ENCODE measurements at places on chromosomes 16 and 17.

- no peak for DNase-seq
Observed at GRCh38 chr17:15012351-15012980, 252.7 kb downstream of the PMP22 start.

DNA sequence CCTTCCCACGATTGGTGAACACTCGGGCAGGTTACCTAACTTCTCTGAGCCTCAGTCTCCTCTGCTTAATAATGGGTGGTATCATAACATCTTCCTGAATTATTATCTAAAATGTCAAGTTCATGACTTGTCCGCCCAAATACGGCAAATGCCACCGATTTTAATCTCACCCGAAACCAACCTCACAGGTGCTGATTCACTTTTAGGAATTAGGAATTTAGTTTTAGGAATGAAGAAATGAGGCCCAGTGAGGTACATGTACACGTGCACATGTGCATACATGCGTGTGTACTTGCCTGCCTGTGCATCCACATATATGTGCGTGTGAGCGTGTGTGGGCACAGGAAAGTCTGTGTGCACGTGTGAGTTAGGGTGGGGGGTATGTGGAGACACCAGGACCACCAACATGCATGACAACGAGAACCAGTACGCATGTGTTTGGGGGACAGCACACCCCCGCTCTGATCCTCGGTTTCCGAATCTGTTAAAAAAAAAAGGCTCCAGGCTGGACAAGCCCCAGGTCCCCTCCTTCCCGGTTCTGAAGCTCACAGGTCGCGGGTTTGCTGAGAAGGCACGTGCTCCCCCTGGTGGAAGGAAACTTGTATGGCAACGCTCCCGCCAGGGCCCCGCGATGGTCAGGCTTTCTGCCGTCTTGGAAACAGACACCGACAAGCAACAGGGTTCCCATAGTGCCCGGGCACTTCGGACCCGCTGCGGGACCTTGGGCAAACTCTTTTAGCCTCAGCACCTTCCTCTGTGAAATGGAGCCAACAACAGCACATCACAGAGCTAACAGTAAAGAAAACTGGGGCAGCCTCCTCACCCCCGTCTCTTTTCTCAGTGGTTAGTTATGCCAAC is 219.2 kb downstream of the RBFOX3 start:
- DNase-seq = no peak

GRCh38 chr16:89600427-89600826 is 13.0 kb upstream of the DPEP1 start:
- no peak for DNase-seq

DNA sequence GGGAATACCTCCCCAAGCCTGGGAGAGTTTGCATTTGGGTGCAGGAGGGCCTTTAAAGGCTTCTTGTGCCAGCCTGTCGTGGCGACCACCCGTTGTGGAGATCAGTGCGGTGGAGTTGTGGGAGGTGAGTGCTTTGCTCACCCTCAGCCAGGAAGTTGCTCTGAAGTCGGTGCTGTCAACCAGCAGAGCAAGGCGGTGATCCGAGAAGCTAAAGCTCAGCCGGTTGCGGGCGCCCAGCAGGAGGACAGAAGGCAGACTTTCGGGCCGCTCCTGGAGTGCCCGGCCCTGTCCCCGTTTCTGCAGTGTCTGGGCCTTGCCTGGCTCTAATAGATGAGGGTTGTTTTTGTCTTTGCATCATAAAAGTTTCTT is 1.4 kb downstream of the UBE2I start:
- DNase-seq = no peak

DNA sequence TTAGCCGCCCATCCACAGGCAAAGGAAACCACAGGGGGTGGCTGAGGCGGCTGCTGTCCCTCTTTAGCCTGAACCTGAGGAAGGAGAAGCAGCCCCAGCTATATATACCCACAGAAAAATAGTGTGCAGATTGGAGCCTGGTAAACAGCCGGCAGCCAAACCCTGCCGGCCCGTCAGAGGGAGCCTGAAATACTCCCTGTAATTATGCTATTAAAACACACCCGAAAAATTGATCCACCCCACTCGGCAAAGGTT is 6.8 kb downstream of the PIEZO1 start:
- DNase-seq = no peak

DNA sequence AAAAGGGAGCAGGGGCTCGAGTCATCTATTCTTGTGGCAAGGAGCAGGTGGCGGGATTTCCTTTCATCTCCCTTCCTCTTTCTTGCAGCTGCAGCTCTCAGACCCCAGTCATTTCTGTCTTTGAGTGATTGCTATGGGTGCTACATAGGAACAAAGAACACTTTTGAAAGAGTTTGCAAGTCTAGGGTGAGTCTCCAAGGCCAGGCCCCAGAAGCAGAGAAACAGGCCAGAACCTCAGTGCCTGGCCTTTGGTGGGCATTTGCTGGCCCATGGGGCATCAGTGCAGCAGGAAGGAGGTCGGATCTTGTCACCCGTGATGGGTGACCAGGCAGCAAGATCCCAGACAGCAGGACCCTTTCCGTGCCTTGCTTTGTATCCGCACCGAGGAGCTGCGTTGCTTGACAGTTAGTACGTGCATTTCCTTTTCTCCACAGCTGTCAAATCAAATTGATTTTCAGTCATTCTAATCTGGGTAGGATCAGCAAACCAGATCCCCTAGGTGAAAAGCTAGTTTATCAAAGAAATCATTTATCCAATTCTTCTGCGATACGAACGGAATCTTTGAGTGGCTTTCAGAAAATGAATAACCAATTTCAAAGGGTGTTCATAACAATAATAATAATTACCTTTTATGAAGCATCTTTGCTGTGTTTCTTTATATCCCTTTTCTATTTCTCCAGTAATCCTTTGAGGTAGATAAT is 244.6 kb upstream of the MAF start:
- DNase-seq = no peak

DNA sequence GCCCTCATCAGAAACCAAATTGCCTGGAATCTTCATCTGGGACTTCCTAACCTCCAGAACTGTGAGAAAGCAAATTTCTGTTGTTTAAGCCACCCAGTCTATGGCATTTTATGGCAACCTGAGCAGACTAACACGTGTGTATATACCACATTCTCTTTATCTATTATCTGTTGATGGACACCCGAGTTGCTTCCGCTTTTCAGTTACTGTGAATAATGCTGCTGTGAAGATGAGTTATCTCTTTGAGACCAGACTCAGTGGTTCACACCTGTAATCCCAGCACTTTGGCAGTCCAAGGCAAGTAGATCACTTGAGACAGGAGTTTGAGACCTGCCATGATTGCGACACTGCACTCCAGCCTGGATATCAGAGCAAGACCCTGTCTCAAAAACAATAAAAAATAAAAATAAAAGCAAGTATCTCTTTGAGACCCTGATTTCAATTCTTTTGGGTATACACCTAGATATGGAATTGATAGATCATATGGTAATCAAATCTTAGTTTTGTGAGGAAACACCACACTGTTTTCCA is 27.2 kb upstream of the CNEP1R1 start:
- DNase-seq = no peak

- no peak for DNase-seq
Observed at GRCh38 chr17:38578229-38579082, 27.3 kb downstream of the SRCIN1 start.

DNA sequence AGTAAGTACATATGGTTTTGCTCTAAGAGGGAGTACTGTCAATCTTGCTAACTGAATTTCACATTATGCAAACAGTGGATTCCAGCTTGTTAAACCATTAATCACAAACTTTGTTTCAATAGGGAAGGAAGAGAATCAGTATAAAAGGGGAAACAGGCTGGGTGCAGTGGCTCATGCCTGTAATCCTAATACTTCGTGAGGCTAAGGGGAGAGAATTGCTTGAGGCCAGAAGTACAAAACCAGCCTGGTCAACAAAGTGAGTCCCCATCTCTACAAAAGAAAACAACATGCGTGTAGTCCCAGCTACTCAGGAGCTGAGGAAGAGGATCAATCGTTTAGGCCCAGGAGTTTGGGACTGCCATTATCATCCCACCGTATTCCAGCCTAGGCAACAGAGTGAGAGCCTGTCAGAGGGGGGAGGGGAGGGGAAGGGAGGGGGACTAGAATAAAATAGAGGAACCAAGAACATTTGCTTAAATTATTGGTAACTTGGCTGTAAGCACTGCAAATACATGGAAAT is 65.7 kb downstream of the FBXL20 start:
- no peak for DNase-seq

- no peak for DNase-seq
Observed at GRCh38 chr17:46795379-46795952, 23.0 kb downstream of the WNT3 start.

- DNase-seq = no peak
Observed at GRCh38 chr16:19645557-19645981, 72.5 kb downstream of the KNOP1 start.

DNA sequence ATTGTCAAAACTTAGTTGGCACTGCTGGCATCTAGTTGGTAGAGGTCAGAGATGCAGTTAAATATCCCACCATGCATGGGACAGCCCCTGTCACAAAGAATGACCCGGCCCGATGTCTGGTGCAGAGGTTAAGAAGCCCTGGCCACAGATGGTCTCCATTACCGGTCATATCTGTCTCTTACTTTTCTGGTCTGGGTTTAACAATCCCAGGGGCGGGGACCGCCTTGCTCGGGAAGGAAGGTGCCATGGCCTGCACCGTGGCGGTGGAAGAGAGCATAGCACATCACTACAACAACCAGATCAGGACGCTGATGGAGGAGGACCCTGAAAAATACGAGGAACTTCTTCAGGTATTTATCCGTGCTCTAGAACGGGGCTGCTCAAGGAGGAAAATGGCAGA is 8.1 kb downstream of the COQ7 start:
- DNase-seq = no peak

DNA sequence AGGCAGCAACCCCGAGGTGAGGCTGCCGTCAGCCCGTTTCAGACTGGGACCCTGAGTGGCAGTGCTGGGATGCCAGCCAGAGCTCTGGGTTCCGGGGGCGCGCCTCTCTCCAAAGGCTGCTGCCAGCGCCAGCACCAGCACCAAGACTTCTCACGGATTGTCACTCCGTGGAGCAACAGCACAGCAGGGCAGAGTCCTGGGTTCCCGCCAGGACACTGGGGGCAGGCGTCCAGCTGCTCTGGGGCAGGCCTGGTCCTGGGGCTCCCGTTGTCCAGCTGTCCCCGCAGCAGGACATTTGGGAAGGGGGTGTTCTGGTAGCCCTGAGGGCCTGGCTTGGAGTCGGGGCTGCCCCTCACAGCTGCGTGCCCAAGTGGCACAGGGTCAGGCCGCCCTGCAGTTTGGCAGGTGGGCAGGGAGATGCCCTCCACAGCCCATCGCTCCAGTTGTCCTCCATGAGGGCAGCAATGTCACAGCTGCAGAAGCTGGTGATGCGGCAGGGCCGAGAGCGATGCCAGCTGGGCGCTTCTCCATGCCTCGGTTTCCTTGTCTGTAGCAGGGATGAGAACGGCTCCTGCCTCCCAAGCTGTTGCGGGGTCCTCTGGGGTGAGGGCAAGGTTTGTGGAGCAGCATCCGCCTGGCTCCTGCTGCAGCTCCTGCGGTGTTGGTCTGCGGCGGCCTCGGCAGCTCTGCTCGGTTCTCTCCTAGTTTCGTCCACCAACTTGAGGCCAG is 137.3 kb upstream of the CIBAR2 start:
- no peak for DNase-seq

DNA sequence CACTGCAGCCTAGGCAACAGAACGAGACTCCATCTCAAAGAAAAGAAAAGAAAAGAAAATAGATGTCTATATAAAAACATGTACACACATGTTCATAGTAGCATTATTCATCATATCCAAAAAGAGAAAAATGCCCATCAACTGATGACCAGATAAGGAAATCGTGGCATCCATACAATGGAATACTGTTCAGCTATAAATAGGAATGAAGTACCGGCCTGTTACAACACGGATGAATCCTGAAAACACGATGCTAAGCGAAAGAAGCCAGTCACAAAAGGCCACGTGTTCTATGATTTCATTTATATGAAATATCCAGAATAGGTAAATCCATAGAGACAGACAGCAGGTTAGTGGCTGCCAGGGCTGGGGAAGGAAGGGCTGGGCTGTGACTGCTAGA is 65.8 kb downstream of the TBC1D16 start:
- no peak for DNase-seq

- no peak for DNase-seq
Observed at GRCh38 chr16:3578121-3578520, 918 bp upstream of the NLRC3 start.

- DNase-seq = no peak
Observed at GRCh38 chr16:35574011-35574410, 2114.6 kb downstream of the TP53TG3F start.

DNA sequence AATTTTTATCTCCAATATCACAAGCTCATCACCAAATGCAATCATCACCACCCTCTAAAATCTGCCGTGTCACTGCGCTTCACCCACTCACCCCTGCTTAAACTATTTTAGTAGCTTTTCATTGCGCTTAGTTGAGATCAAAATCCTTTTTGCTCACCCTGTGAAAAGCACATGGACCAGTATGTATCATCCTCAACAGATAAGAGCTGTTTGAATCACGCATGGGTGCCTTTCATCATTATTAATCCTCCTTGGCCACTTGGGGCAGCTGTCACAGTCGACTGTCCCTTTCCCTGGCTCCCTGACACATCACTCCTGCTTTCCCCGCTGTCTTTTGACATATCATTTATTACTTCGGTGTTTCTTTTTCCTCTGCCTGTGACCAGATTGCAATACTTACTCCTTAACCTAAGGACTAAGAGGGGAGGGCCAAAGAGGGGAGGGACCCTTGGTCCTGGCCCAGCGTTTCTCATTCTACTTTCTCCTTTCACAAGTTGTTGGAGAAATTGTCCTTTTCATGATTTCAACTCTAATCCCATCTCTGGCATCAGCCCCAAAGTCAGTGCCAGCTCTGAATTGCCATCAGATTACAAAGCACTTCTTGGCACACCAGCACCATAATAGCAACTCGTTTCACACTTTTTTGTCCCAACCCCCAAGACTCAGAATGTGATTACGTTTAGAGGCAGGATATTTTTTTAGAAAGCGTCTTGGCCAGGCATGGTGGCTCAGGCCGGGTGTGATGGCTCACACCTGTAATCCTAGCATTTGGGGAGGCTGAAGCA is 8.6 kb upstream of the KDM6B start:
- DNase-seq = no peak

DNA sequence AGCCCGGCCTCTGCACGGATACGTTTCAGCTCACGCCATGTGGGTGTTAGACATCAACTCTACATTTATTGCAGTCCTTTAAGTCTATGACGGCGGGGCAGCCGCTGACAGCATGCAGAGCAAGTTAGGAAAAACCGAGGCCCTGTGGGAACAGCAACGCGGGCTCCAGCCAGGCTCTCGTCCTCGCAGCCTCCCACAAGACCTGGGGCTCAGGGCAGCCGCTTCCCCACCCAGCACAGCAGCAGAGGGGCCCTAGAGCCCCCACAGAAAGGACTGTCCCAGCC is 3.7 kb upstream of the MRPS34 start:
- no peak for DNase-seq

DNA sequence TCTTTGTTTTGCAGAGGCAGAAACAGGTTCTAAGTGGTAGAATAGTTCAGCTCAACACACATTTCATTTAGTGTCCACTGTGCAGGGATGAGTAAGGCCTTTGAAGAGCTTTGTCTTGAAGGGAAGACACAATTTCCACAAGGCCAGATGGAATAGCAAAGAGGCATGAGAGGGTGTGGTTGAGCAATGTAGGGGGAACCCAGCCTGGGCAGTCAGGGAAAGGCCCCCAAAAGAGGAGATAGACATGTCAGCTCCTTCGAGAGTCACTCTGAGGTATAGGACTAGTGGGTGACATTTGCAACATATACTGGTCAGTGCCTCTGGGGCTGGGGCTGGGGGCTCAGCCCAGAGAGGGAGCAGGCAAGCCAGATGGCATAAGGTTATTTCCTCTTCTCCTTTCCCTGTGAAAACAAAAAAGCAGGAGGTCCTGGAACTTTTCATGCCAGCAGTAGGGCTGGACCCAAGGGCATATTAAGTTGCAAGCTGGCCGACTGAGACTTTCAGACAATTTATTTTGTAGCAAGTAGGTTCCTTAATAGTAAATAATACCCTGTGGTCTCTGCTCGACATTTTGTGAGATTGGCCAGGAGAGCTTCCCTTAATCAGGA is 7.1 kb downstream of the ALKBH5 start:
- no peak for DNase-seq
